Hematopoietic multipotent progenitor cell treated with erythropoietin and hydrocortisone succinate and interleukin-3 and kit ligand, for 15 days (in vitro differentiated cells): ENCODE measurements at places on chromosomes 13 and 19.

GRCh38 chr13:45370922-45371406 lies 30.0 kb upstream of the TPT1 start:
- peak; percentile 65 for DNase-seq

DNA sequence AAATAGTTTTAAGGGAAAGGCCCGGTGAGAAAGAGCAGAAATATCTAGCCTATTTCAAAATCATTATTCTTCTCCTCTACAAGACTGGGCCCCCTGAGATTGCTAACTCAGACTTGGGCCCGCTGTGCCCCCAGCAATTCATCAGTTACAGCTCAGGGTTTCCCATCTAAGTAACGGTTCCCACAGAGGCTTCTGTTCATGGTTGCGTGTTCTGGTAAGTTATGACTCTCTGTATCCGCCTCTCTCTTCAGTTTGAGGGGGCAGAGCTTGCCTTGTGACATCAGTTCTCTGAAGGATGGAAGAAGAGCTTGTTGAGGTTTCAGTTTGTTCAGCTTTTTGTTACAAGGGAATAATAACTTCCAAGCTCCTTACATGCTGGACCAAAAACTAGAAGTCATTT lies 11.6 kb downstream of the ZNF57 start:
- DNase-seq, result no peak

- no peak for DNase-seq
Observed at GRCh38 chr13:103188713-103189326, 122.6 kb upstream of the SLC10A2 start.

- no peak for DNase-seq
Observed at GRCh38 chr19:32309711-32310390, 35.6 kb upstream of the ZNF507 start.

DNA sequence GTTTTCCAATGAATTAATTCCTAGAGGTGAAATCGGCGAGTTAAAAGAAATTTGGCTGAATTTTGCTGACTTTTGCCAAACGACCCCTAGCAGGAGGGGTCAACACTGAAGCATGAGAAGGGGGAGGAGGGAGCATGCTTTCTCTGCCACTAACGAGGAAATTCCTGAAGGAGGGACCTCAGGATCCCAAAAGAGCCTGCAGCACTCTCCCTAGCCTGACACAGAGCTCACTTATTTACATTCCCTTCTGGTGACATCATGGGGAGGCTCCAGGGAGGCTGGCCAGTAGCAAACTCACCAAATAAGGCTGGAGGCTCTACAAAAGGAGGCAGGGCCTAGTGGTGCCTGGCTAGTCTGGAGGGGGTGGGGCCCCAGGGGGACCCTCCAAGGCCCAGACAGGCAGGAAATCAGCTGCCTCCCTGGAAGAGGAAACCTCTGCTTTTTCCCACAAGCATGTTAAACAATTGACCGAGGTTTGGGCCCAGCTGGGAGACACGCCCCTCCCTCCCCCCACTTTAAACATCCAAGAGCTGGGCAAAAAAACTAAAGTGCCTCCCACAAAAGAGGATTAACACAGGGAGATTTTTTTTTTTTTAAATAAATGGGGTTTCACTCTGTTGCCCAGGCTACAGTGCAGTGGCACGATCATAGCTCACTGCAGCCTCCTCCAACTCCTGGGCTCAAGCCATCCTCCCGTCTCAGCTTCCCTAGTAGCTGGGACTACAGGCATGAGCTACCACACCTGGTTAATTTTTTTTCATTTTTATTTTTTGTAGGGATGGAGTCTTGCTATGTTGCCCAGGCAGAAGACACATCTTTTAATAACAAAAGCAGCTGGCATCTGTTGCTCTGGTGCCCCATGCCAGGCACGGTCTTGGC lies 2.1 kb downstream of the DAPK3 start:
- DNase-seq, result no peak

- no peak for DNase-seq
Observed at GRCh38 chr13:77460195-77460594, 75.3 kb upstream of the SCEL start.

GRCh38 chr19:10431254-10431942 lies 11.1 kb downstream of the PDE4A start:
- DNase-seq, result no peak

GRCh38 chr19:16847430-16847829 lies 18.2 kb downstream of the SIN3B start:
- DNase-seq, result no peak

GRCh38 chr19:17646441-17646840 lies 41.7 kb downstream of the UNC13A start:
- no peak for DNase-seq

DNA sequence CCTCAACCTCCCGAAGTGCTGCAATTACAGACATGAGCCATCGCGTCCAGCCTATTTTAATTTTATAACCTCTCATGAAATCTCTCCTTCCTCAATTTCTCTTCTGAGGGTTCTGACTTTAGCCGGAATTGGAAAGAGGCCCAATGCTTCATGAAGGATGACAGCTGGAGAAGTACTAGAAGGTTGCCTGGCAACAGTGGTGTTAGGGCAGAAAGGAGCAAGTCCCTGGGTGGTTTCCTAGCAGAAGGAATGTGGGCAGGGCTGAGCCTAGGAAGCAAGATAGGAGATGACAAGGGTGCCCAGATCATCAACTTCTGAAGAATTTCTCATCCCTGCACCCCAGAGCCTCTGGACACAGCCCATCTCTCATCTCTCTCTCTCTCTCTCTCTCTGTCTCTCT lies 25.8 kb downstream of the CACNG6 start:
- no peak for DNase-seq

DNA sequence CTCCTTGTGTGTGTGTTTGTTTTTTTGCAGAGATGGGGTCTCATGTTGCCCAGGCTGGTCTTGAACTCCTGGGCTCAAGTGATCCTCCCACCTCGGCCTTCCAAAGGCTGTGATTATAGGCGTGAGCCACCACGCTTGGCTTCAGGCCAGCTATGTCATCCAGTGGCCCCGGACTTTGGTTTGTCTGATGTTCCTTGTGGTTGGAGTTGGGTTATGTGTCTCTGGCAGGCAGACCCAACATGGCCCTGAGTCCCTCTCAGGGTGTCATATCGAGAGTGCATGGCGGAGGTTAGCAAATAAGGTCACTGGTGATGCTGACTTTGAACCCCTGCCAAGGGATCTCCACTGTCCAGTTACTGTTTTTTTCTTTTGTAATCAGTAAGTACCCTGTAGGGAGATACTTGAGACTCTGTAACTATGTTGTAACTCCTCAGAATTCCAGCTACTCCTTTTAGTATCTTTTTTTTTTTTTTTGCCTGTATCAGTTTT lies 37.3 kb downstream of the SMARCA4 start:
- no peak for DNase-seq

GRCh38 chr19:37914908-37915307 lies 7.9 kb downstream of the SIPA1L3 start:
- DNase-seq, result no peak

- no peak for DNase-seq
Observed at GRCh38 chr19:34644991-34645461, 31.9 kb downstream of the SCGB2B2 start.

GRCh38 chr19:2618611-2619010 lies 83.9 kb downstream of the GNG7 start:
- no peak for DNase-seq

- no peak for DNase-seq
Observed at GRCh38 chr19:12687496-12688196, at the start of gene GNG14. GNG14 (plus strand) TSS chr19:12687998; CDS start chr19:12688049, 51 bp downstream.

- no peak for DNase-seq
Observed at GRCh38 chr19:6185093-6185834, 49.8 kb downstream of the ACSBG2 start.

- DNase-seq, result peak; percentile 88
Observed at GRCh38 chr19:12788682-12789097, 2.6 kb upstream of the JUNB start.

DNA sequence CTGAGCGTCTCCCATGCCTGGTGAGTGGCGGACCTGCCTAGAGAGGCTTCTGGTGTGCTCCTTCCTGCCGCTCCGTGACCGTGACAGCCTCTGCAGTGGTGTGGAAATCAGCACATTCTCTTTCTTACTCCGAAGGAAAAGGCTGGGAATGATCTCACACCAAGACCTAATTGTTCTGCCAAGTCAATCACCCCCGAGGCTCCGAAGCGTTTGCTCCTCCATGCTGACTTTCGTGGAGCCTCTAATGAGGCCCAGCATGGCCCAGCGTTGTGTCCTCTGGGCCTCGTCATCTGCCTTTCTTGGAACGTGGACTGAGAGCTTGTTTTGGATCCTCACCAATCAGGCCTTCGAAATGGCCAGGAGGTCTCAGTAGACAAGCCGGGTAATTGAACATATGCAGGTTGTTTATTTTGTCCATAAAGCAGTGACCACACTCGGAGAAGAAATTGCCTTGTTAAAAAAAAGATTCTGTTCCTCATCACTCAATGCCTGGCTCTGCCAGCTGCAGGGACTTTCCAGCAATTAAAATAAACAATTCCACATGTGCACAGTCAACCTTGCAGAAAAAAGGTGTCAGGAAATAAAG lies 107.1 kb downstream of the UBL3 start:
- DNase-seq, result no peak

DNA sequence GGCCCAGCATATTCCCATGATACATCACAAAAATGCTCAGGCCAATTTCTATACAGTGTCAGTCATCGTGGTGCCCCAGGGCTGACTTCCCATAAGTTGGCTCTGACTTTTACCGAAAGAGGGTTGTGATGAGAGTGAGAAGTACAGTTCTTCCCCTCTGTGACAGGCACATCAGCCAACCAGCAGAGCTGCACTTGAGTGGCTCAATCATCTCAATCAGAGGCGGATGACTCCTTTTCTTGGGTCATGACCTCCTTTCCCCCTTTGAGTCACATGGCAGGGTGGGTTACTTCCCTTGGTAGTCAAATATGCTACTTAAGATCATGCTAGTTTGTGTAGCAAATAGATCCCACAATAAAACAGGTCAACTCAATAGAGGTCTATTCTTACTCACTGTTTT lies 6.9 kb upstream of the AMER2 start:
- no peak for DNase-seq

GRCh38 chr13:49060678-49061387 lies 85.1 kb downstream of the FNDC3A start:
- no peak for DNase-seq
